ENCODE measurements at places on chromosomes 4 and X. TPM values are rescaled to one million over a fixed set of nuclear protein-coding genes. Genes with fewer than 3 reads are reported as not detected.

DNA sequence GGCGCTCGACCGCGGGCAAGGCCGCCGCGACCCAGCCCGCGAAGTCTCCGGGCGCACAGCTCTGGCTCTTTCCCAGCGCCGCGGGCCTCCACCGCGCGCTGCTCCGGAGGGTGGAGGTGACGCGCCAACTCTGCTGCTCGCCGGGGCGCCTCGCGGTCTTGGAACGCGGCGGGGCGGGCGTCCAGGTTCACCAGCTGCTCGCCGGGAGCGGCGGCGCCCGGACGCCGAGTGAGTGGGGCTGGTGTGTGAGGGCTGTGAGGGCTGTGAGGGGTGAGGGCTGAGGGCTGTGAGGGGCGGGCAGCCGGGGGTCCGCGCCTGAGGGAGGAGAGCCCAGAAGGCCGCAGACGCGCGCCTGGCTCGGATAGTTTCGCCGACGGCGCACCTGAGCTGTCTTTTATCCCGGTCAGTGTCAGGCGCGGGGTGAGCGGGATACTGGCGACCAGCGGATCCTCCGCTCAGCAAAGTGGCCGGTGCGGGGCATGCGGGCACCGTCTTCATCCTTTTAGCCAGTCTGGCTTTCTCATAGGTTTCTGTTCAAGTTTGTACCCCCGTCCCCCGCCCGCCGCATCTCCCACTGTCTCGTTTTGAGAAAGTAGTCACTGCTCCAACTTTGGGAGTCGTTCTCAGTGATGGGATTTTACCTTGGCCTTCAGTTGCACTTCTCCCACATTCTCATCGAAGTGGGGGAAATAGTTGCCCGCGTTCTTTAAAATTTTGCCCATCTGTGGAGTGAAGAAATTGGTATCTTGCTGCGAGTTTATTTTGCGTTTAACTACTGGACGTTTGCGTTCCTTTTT lies 586 bp downstream of the HERC5 start:
- DNase-seq, result peak; percentile 76

DNA sequence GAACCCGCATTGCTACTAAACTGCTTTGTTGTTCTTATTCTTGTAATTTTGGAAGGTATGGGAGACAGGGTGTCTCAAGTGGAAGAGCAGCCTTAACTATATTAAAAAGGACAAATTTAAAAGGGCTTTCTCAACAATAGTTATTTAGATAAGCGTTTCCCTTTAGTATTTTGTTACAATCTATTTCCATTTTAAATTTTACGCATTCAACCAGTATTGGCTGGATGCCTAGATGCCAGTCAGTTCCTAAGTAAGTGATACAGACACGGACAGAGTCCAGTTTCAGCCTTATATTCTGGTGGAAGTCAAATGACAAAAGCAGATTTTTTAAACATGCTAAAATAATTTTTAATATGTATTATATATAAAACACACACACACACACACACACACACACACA lies 28.3 kb downstream of the FAT1 start:
- DNase-seq, result no peak

DNA sequence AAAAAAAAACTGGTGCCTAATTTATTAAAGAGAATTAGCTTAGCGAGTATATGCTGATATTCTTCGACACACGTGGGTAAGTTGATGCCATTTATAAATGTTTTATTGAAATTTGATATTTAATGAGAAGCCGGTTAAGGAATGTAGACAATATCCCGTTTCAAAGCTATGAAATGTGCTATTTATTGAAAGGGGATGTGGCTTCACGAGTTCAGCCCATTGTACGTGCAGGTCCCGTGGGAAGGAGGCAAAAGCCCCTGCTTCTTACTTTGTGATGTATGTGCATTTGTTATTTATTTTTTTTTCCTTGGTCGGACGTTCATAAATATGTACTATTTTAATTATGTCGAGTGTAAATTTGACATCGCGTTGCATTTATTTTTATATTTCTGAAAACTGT lies 20.2 kb downstream of the SHOX start:
- DNase-seq, result no peak

GRCh38 chr4:158825433-158826036 lies 56.7 kb downstream of the FNIP2 start:
- no peak for DNase-seq

- no peak for DNase-seq
Measured at GRCh38 chr4:155773196-155773800, 14.5 kb downstream of the GUCY1B1 start.

DNA sequence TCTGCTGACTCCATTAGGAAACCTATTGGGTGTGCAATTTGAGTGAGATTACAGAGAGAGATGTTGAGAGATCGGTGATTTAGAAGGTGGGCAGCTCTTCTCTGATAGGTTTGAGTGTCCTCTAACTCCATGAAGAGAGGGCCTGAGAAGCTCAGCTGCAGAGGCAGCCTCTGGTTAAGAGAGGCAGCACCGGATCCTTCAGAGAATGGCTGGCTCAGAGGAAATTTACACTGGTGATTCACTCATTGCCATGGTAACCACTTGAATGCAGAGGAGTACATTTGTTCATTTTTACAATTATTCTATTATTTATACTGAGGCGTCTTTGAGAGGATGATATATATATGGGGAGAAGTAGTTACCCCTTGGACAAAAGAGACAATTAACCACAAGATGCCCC lies 171.7 kb downstream of the PDGFRA start:
- DNase-seq, result no peak

GRCh38 chr4:73844345-73844744 lies 7.9 kb downstream of the CXCL6 start:
- DNase-seq, result no peak

- no peak for DNase-seq
Measured at GRCh38 chr4:184563621-184564020, 85.6 kb downstream of the CASP3 start.

- no peak for DNase-seq
Measured at GRCh38 chr4:133839326-133839725, 362.3 kb downstream of the PABPC4L start.

DNA sequence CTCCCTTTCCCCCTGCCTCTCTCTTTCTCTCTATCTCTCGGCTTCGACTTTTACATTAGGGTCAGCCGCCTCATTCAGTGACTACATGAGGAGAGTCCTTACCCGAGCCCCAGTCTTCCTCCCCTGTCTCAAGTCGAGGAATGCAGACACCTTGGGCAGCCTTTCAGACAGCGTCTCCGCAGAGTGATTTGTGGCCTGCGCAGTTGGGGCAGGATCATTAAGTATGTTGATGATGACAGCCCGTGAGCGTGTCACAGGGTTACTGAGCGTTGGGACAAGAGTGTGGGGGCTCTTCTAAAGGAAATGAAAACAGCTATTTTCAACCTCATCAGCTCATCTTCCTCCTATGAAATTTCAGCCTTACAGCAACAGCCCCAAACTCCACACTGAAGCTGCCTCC lies 312.1 kb upstream of the GATB start:
- DNase-seq, result no peak

DNA sequence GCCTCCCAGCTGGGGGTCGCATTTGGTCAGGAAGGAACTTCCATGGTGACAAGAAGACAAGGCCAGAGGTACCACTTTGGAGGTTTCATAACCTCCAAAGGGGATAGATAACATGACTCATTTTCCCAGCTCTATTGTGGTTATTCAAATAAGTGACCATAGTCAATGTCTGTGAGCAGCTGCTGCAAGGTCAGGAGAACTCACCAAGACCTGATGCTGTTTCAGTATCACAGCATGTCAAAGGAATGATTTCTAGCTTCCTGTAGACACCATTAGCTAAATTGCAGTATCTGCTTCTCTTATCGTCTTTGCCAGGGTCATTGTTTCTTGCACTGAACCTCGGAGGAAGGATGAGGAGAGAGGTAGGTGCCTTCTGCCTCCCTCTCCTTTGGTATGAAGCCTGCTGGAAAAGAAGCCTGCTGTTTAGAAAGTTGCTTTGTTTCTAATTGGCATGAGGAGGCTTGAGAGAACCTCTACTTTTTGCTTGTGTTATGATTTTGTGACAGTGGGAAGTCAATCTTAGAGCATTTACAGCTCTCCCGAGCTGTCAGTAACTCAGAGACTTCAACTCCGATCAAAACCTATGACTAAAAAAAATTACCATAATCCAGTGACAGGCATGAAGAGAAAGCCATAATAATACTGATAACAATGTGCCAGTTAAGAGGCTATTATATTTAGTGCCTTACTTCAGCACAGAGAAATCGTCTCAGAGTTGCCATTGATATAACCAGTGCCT lies 38.0 kb upstream of the GATB start:
- no peak for DNase-seq

DNA sequence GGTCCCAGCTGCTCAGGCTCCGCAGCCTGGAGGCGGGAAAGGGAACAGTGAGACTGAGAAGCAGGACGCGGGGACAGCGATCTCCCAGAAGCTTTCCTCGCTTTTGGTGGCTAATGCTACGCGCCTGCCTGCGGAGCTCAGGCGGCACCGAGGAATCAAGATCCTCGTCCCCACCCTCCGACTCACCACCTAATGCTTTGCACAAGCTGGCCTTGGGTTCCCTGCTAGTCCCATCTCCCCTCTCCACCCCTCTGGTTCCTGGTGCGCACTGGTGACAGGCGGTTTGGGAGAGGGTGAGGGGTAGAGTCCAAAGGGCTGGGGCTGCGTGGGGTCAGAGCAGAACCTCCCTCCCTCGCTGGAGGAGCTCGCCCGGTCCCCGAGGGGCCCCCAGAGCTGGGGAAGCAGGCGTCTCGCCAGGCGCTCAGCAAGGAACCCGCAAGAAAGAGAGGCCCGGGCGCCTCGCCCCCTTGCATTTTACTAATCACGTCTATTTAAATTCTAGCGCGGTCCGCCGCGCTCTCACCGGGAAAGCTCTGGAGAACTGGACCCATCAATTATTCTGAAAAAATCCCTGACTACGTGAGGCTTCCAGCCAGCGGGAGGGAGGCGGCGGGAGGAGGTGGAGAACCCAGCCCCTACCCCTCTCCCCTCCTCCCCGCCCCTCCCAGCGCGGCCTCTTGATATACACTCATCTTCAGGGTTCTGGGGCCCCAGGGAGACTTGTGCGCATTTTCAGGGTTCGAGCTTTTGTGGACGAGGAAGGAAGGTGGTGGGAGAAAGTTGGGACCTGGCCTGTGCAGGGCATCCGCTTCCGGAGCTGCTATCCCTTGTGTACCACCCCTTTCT lies 9.1 kb downstream of the POU4F2 start:
- no peak for DNase-seq

- no peak for DNase-seq
Measured at GRCh38 chr4:83124111-83124780, 9.7 kb upstream of the PLAC8 start.

- DNase-seq, result no peak
Measured at GRCh38 chrX:11406109-11406765, 113.0 kb downstream of the AMELX start.

GRCh38 chr4:38610521-38610920 lies 53.5 kb upstream of the KLF3 start:
- DNase-seq, result no peak

- DNase-seq, result no peak
Measured at GRCh38 chr4:153233761-153234371, 29.6 kb downstream of the TRIM2 start.

GRCh38 chrX:115402299-115402698 lies 112.8 kb downstream of the LUZP4 start:
- DNase-seq, result no peak

GRCh38 chr4:113641025-113641431 lies 120.5 kb downstream of the CAMK2D start:
- no peak for DNase-seq

GRCh38 chrX:105876658-105877057 lies 54.3 kb downstream of the NRK start:
- no peak for DNase-seq

GRCh38 chr4:1271686-1272085 lies 18.0 kb upstream of the MAEA start:
- no peak for DNase-seq

GRCh38 chr4:168933423-168933822 lies 76.6 kb downstream of the CBR4 start:
- DNase-seq, result no peak

DNA sequence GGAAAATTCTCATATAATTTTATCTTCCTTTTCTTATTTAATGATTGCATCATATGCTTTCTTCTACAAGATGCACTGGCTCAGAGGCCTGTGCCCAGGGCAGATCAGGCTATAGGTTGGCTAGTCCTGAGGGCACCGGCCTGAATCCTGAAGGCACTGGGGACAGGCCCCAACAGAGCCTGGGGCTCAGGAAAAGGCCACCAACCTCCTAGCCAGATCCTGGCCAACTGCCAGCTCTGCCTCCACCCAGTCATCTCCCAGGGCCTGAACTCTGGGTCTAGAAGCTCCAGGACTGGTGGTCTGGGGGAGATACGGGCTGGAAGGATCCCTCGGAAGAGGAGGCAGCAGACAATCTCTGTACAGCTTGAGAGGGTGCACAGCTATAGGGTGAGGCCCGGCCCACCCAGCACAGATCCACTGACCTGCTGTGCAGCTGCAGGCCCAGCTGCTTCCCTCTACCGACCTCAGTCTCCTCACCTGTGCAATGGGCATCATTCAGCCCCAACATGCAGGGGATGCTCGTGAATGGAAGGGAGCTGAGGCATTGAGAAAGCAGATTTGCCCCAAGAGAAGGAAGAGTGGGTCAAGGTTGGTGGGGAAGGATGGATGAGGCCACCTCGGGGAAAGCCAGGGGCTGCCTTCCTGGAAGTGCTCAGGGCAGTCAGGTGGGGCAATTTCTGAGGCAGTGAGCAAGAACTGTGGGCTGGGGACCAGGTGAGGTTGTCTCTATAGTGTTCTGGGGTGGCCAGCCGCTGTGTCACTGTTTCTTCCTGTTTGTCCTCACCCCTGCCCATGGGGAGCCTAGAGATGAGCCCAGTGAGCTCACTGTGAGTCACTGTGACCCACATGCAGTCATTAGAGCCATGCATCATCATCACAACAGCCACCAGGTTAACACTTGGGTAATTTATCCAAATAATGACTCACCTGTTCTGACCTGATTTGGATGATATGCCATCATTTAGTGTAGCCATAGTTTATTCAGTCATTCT lies 22.4 kb upstream of the XAGE2 start:
- DNase-seq, result no peak

DNA sequence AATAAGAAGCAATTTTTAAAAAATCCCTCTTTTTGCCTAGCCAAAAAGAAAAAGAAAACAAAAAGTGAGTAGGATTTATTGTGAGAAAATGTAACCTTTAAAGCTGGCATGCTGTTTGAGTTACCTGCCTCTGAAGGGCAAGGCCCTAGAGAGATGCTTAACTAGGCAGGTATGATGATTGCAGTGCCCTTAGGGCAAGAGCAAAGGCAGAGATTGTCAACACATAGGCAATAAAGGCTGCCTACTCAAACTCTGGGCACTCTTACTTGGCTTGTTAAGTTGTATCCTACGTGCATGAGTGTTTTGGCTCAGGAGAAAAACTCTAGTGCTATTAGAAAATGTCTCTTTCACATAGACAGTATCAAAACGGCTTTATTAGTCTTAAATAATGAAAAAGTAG lies 306.0 kb downstream of the RPA4 start:
- DNase-seq, result no peak

Gene CYSLTR1
- total RNA-seq, result 8.7 TPM

Gene RTL3
- not detected for total RNA-seq

Gene KCND1
- total RNA-seq, result 1.2 TPM

Gene MTNR1A
- not detected for total RNA-seq

Gene RNF128
- total RNA-seq, result 18.1 TPM

Gene MAGEA10
- not detected for total RNA-seq

Gene SPIN2A
- total RNA-seq, result 0.69 TPM

Gene NXF2B
- total RNA-seq, result not detected

Gene STOX2
- total RNA-seq, result 12.9 TPM

Gene MID2
- total RNA-seq, result 25.2 TPM

Gene MAMLD1
- 5.0 TPM for total RNA-seq

Gene APELA
- not detected for total RNA-seq

Gene PHKA1
- total RNA-seq, result 4.2 TPM

All from upper lobe of right lung (tissue), 1 donor.